ENCODE measurements at places on chromosomes 4 and X.
A peak's percentile ranks its signal among the peaks of the same experiment; 100 is the strongest.

- no peak for DNase-seq
These were observed 53.6 kb upstream of the RAB40AL start for GRCh38 chrX:102883491-102883890.

GRCh38 chrX:104922206-104922621 is 298.3 kb downstream of the TEX13A start:
- peak; percentile 53 for DNase-seq

DNA sequence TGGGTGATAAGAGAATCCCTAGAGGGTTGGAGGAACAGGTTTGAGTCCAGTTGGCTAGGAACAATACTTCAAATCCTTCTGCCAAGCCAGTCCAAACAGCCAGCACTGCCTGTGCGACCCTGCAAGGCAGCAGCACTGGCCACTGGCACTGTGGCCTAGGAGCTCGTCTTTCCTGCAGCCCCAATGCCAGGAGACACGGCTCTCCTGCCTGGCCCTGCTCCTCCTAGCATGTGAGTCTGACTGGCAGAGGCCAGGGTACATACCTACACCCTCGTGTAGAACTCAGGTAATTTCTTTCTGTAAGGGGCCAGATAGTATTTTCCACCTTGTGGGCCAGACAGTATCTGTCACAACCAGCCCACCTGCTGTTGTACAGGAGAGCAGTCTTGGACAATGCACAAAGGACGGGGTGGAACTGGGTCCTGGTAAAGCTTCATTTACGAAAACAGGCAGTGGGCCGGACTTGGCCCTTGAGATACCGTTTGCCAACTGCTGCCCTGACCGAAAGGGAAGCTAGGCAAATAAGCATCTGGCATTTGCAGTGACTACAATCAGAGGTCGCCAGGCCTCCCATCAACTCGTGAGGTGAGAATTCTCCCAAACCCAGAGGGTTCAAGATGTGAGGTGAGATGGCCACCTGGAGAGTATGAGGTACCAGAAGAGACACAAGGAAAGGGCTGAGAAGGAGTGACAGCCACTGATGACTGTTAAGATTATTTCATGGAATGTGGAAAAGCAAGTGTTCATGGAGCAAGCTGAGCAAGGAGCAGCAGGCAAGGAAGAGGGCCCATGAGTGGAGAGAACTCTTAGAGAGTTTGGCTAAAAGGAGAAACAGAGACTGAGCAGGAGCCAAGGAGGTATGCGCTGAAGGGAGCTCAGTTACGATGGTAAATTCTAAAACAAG is 29.8 kb upstream of the IRAK1 start:
- DNase-seq = no peak

DNA sequence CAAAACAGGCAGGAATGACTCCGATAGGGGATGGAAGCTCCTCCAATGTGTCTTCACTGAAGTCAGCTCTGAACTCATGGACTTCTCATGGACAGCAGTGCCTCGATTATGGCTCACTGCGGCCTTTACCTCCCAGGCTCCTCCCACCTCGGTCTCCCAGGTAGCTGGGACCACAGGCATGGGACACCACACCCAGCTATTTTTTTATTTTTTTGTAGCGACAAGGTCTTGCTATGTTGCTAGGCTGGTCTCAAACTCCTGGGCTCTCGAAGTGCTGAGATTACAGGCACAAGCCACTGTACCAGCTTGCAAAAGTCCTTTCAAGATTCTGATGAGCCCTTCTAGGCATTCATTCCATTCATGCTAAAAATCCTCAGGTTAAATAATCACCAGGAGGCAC is 181.5 kb downstream of the NSUN7 start:
- no peak for DNase-seq

GRCh38 chr4:146135941-146136340 is 39.6 kb upstream of the LSM6 start:
- DNase-seq = no peak

GRCh38 chr4:55032788-55033187 is 92.6 kb downstream of the KDR start:
- DNase-seq = no peak

GRCh38 chr4:167966143-167966542 is 126.2 kb upstream of the ANXA10 start:
- peak; percentile 6 for DNase-seq

GRCh38 chrX:68917799-68918198 is 89.0 kb downstream of the EFNB1 start:
- no peak for DNase-seq

GRCh38 chrX:113548308-113549015 is 707.8 kb upstream of the AMOT start:
- DNase-seq = no peak

- no peak for DNase-seq
These were observed 120.4 kb downstream of the ARSF start for GRCh38 chrX:3161681-3162080.

DNA sequence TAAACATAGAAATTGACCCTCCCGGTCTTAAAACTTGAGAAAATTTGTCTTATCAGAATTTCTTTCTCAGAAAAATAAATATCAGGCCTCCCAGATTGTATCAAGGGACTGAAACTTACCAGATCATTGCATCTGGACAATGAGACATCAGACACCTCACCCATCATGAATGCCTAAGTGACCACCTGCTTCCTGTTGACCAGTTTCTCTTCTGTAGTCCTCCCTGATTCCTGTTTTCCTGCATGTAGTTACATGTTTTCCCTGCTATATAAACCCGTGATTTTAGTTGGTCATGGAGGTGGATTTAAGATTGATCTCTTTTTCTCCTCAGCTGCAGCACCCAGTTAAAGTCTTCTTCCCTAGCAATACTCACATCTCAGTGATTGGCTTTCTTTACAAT is 548.1 kb downstream of the PPP4R3C start:
- peak; percentile 73 for DNase-seq

DNA sequence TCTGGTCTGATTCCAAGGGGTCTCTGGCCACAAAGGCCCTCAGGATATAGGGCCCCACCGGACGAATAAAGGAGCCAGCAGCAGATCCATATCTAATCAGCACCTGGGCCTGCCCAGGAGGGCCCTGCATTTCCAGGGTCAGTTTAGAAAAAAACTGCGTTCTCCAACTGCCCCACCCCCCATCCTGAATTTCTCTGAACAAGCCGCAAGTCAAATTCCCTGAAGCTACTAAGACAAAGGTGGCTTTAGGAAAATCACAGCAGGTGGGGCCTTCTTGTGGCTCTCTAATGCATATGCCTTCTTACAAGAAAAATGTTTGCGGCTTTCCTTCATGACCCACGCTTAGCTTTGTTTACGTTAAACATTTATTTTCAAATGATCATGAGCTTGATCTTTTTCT is 76.6 kb downstream of the MBNL3 start:
- no peak for DNase-seq

DNA sequence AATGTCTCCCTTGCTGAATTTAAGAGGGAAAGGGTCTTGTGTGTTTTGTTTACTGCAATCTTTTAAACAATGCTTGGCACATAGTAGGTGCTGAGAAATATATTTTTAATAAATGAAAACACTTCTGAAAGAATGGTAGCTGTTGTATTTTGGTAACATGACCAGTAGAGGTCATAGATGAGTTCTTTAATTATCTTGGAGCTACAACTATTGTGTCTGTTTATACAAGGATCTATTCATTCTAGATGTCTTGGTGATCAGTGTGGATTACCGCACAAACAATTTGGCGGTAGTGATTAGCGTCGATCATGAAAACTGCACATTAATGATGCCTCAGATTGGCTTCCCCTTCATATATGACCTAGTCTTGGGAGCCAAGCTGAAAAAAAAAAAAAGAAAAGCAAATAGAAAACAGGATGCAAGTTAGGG is 21.4 kb upstream of the SCRG1 start:
- peak; percentile 49 for DNase-seq

DNA sequence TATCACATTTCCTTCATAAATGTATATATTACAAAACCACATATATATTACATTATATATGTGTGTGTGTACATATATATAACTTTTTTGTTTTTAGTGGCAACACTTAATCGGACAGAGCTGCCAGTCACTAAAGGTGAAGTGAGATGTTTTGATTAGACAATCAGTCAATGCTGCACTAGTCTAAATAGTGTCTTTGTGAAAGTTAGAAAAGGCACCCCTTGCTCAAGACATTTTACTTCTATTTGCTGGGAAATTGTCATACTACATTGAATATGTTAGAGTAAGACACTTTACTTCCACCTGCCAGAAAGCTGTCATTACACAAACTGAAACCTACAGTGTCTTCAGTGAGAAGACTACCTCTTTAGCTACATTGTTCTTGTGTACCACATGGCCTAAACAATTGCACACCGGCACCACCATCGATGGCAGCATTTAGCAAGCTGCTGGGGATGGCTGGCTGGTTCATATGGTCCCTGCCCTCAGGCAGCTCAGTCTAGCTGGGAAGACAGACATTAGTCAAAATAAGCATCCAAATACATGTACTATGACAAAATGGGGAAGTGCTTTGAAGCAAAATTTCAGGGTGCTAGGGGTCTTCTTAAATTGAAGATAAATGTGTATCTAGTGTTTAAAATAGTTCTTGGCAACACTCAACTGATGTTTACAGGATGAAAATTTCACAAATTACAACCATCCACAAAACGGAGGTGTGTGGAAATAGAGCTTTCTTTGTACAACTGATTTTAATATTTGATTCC is 148.1 kb upstream of the GATB start:
- no peak for DNase-seq

DNA sequence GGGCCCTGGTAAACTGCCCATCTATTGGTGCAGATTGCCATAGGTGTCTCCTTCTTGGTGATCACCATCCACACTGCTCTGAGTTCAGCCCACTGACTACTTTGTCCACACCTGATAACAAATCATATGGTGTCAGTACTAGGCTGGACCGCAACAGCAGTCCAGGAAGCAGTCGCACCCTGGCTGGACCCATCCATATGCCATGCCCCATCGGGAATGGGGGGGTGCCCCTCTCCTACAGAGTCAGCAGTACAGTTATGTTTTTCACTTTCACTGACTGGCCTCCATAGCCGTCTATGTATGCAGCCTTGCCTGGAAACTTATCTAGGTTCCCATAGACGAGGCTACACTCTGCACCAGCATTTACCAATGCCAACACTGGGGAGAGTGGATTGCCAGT is 226.1 kb downstream of the ADGRL3 start:
- DNase-seq = no peak

DNA sequence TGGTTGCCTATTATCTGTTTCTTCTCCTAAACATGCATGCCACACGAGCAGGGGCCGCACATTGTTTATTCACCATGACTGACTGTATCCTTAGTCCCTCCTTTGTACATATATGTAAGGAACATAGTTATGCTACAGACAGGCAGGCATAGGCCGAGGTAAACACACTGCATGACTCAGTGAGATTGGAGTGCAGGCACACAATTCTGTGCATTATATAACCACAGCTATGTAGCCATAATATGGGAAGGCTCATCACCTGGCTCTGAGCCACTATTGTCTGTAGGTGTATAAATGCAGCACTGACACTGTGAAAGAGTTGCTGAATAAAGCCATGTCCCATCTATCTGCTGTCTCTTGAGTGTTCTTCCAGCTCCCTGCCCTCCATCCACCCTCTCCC is 431.6 kb downstream of the IDS start:
- no peak for DNase-seq

DNA sequence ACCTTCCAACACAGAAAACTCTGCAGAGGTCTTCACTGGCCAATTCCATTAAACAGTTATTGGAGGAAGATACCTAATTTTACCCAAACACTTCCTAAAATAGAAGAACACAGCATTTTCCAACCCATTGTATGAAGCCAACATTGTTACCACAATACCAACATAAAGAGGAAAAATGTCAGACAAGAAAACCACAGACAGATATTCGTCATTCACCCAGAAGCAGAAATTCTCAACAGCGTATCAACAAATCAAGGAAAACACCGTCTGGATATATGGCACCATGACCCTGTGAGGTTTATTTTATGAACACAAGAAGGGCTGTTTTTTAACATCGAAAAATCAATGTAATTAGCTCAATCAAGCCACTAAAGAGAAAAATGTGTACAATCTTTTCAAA is 255.6 kb downstream of the ASMT start:
- DNase-seq = no peak

- DNase-seq = peak; percentile 43
These were observed 1.7 kb upstream of the GPR143 start for GRCh38 chrX:9767375-9767774.

GRCh38 chr4:141905751-141906150 is 269.4 kb downstream of the IL15 start:
- no peak for DNase-seq

- no peak for DNase-seq
These were observed 106.2 kb downstream of the SYTL5 start for GRCh38 chrX:38112566-38112965.

DNA sequence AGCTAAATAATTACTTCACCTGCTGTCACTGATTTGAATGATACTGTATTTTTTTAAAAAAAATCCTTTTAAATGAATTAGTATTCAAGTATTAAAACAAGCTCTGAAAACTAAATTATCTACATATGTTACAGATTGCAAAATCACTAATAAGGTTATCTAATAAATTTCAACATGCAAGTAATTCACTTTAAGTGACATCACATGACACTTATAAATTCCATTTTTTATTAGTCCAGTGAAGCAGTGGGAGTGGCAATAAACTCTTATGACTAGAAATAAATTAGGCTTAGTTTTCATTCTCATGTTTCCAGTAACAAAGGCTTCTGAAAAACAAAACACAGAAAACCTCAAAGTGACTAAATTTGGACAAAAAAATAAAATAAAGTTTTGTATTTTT is 36.3 kb downstream of the SMIM31 start:
- DNase-seq = no peak

DNA sequence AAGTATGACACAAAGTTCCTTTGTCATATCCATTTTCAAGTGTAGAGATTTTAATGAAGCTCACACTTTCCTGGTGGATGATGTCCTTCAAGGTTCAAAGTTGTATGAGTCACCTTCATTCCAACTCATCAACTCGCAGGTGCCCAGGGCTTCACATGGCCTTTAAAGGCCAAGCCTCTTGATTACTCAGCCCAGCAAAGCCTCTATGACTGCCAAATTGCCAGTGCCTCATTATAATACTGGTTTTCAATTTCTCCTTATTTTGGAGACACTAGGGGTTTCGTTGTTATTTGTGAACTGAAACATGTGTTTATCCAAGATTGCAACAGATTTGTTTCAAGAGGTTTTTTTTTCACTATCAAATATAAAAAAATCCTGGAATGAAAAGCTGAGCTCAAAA is 45.9 kb upstream of the PPP3CA start:
- no peak for DNase-seq

- peak; percentile 78 for DNase-seq
These were observed 70.0 kb upstream of the FAM241A start for GRCh38 chr4:112075129-112075753.
